AG04450 (cell line): ENCODE measurements at places on chromosomes 5 and 9. TPM values are rescaled to one million over a fixed set of nuclear protein-coding genes. Genes with fewer than 3 reads are reported as not detected.

PCDHA6 gene
- polyA plus RNA-seq = 0.02 and 0.09 TPM in 2 replicates

IFNA6 gene
- polyA plus RNA-seq = not detected in 2 replicates

SLC45A2 gene
- polyA plus RNA-seq = not detected in 2 replicates

SLC34A3 gene
- polyA plus RNA-seq = not detected in 2 replicates

P4HA2 gene
- 178 and 186 TPM in 2 replicates for polyA plus RNA-seq

ABLIM3 gene
- 52.6 and 60.6 TPM in 2 replicates for polyA plus RNA-seq

SGCD gene
- polyA plus RNA-seq = 19.7 and 25.2 TPM in 2 replicates

F2RL2 gene
- polyA plus RNA-seq = 83.1 and 89.6 TPM in 2 replicates
